ENCODE measurements at places on chromosomes 13 and 19. TPM values are rescaled to one million over a fixed set of nuclear protein-coding genes. Genes with fewer than 3 reads are reported as not detected.

The FLT1 gene
- total RNA-seq: not detected

The BEST2 gene
- total RNA-seq: not detected

The FXYD3 gene
- total RNA-seq: 846 TPM

The PLPP2 gene
- total RNA-seq: 120 TPM

The PNMA8A gene
- total RNA-seq: 2.3 TPM

The NMRK2 gene
- not detected for total RNA-seq

The DNASE2 gene
- 25.8 TPM for total RNA-seq

The RASAL3 gene
- not detected for total RNA-seq

The OR1M1 gene
- not detected for total RNA-seq

Data from tracheal epithelial cell (primary cell).